Stimulated activated CD8-positive, alpha-beta memory T cell treated with anti-CD3 and anti-CD28 coated beads, Interleukin-4, amount 100 ng/mL, for 1 hour (primary cell): ENCODE measurements at places on chromosomes 7 and 10.

DNA sequence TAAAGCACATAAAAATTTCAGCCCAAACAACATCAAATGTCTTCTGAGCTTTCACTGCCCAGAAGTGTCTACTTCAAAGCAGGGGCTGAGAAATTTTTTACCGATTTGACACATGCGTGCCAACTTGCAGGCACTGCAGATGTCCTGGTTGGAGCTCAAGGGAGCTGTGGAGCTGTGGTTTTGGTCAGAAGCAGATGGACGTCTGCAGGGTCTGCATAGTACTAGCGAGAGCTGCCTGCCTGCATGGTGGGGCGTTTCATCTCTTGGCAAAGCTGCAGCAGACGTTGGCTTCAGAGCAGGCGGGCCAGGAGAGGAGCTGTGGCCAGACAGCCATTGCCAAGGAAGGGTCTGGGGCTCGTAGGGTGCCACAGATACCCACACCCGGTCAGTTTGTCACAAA, 296.7 kb downstream of the GLRX3 start:
- DNase-seq, result no peak

- no peak for DNase-seq
Measured at GRCh38 chr10:93629647-93630305, 17.4 kb downstream of the PDE6C start.

DNA sequence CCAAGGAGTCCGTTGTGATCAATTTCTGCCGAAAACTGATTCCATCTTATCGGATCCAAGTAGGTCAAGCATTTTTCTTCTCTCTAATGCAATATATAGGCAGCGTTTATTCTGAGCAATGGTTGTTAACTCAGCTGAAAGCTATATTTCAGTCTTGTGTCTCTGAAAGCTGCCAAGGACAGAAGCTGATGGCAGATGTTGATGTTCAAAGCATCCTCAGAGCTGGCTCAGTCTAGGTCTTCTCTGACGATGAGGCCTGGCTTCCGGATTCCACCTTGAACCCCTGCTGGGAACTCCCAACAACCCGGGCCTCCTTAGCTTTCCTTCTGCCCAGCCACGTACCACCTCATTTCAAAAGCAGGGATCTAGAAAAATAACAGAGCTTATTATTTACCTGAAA, 863.6 kb downstream of the NRG3 start:
- no peak for DNase-seq

DNA sequence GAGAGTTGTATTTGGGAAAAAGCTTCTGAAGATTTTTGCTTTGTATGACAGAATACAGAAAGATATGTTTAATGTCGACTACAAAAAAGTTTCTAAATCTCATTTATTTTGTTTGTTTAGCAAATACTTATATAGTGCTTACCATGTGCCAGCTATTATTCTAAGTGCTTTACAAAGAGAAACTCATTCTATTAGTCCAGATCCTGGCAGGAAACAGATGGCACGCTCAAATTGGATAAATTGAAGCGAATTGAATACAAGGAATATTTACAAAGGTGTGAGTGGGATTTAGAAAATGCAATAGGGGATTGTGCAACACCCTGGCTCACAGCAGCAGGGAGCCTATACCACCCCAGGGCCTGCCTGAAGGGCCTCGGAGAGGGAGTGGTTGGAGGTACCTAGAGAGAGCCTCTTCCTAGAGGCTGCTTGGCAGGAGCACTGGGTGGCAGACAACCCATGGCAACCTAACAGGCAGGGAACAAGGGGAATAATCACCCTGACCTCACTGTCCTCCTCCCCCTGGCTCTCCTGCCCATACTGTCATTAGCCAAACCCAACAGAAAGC, 27.6 kb upstream of the FAM204A start:
- no peak for DNase-seq

GRCh38 chr10:5343979-5344378, 20.8 kb upstream of the UCN3 start:
- DNase-seq, result no peak

GRCh38 chr10:66929375-66929774, 3.5 kb downstream of the LRRTM3 start:
- DNase-seq, result no peak

DNA sequence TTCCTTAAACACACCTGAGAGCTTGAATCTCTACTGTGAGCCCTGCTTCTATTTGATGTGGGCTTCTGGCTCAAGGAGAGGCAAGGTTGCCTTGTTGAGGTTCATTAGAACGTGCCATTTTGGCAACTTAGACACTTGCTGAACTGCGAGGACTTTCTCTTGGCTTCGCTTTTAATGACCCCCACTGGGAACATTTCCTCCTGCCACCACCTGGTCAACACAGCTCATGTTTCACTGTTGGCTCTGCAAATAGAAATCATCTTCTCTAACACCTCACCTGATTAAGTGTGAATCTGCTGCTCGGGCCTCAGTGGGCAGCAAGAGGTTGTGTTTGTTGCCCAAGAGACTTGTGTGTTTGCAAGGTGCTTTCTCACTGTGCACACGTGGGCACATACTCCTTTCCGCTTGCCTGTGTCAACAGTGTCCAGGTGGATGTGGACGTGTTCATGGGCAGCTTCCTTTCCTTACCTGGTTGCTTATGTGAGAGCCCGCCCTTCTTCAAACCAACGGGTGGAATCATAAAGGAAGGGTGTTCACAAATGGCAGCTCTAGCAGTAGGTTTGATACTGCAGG, 147.0 kb downstream of the NRP1 start:
- DNase-seq, result no peak

DNA sequence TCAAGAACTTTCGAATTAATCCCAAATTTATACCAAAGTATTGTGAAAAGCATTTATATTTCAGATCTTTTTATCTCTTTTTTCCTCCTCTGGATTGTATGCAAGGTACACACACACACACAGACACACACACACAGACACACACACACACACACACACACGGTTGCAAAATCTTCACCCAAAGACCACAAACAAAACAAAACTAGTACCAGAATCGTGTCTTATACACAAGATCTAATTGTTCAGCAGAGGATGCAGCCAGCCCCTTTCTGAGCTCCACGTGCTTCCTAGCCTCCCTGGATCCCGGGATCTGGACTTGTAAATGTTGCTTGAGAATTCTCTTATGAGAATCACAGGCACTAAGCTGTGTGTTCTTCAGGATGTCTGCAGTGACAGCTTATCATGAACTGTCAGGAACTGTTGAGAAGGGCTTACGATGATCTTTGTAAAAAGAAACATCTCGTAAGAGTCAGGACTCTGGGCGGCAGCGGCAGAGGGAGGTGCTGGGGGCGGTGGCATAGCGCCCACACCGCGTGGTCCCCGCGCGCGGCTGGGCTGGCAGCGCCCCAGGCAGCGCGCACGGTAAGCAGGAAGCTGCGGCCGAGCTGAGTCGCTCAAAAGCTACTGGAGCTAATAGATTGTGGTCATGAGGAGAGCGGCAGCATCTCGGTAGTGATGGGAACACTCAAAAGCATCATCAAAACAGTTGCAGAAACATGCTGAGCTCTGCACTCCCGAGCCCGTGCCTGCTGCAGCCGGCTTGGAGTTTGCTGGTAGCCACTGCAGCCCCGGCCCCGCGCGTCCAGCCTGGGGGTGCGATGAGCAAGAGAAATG, 277.6 kb downstream of the GATA3 start:
- DNase-seq, result peak; percentile 55
